ENCODE measurements at places on chromosomes 1 and 21.

DNA sequence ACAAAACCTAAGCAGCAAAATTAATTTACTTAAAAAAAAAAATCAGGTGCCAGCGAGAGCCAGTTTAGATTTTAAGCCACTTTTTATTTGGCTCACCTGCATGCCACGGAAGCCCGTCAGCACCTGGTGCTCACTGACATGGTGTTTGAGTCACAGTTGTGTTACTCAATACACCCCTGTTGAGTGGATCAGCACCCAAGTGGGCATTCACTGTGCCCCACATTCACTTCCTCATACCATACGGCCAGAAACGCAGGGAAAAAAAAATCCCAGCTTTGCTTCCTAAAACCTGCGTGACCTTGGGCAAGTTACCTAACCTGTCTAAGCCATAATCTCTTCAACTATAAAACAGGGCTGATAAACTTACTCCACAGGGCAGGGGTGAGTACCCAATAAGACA is 42.8 kb upstream of the SIM2 start:
- DNase-seq: no peak

GRCh38 chr1:158035976-158036583 is 42.6 kb downstream of the KIRREL1 start:
- DNase-seq: no peak

- no peak for DNase-seq
Observed at GRCh38 chr1:115680730-115681111, 39.0 kb downstream of the VANGL1 start.

DNA sequence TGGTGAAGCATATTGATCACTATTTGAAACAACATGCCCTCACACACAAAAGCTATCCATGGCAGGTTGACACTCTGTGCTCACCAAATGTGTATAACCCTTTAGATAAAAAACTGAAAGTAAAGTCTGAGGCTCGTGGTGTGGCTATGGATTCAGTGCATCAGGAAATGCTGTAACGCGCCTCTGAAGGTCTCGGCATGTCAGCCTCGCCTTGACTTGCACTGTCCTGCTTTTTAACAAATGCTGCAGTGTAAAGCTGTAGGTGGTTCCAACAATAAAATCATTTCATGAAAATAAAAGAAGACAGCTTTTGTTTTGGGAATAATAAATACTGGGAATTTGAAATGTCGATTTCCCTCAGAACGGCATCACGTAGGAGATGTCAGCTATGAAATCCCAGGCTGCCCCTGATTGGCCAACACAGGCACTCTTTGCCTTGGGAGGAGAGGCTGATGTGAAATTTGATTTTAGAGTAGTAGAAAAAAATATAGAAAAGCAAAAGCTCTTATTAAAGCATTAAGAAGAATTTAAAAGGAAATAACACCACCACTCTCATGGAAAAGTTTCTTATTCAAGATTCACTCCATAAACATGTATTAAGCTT is 168.2 kb downstream of the DSCAM start:
- no peak for DNase-seq

GRCh38 chr1:22806584-22806983 is 95.9 kb downstream of the EPHB2 start:
- DNase-seq: peak; percentile 86

DNA sequence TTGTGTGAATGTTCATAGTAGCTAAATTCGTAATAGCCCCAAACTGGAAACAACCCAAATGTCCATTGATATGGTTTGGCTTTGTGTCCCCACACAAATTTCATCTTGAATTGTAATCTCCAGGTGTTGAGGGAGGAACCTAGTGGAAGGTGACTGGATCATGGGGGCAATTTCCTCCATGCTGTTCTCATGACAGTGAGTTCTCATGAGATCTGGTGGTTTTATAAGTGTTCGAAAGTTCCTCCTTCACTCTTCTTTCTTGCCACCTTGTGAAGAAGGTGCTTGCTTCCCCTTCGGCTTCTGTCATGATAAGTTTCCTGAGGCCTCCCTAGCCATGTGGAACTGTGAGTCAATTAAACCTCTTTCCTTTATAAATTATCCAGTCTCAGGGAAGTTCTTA is 11.3 kb downstream of the UBE2G2 start:
- no peak for DNase-seq

- DNase-seq: peak; percentile 83
Observed at GRCh38 chr1:56915960-56916359, 49.9 kb downstream of the C8B start.

GRCh38 chr1:4265836-4266235 is 365.8 kb upstream of the C1orf174 start:
- DNase-seq: no peak

DNA sequence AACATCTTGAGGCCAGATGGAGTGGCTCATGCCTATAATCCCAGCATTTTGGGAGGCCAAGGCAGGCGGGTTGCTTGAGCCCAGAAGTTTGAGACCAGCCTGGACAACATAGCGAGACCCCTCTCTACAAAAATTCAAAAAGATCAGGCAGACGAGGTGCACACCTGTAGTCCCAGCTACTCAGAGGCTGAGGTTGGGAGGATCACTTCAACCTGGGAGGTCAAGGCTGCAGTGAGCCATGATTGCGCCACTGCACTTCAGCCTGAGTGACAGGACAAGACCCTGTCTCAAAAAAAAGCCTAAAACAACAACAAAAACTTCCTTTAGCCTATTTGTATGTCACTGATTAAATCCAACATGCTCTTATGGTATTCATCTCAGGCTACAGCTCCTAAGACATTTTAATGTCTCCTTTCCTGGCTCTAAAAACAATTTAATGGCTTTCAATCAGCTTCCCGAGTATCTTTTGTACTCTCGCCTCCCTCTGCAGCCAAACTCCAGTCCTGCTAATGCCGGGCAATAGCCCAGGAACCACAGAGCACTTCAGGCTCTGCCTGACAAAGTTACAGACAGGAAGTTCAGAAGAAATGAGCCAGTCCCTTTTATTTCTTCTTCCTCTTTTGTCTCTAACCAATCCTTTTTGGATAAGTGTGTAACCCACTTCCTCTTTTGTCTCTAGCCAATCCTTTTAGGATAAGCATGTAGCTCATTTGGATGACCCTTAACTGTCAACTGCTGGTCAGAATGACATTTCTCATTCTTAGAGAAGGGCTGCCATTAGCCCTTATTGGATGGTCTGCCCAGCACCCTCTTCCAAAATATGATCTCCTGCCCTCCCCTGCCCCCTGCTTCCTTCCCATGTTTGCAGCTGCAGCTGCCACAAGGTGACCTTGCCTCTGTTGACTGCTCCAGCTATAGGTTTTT is 6.6 kb upstream of the DOP1B start:
- no peak for DNase-seq

DNA sequence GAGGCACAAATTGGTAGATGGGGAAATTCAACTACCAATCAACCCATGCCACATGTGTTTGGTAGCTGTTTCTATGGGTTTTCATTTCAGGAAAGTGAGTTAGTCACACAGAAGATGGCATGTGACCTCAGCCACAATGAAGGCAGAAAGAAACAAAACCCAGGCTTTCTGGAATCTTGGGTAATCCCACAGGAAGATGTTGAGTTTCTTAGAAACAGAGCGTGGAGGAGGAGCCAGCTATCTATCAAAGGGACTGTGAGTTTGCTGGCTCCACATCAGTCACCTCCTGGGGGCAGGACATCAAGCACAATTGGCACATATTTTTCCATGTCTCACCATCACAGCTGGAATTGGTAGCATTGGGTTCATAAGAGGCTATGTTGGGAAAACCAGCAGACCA is 188.9 kb upstream of the PLXNA2 start:
- no peak for DNase-seq

- DNase-seq: no peak
Observed at GRCh38 chr1:99843760-99844159, 6.4 kb upstream of the AGL start.

DNA sequence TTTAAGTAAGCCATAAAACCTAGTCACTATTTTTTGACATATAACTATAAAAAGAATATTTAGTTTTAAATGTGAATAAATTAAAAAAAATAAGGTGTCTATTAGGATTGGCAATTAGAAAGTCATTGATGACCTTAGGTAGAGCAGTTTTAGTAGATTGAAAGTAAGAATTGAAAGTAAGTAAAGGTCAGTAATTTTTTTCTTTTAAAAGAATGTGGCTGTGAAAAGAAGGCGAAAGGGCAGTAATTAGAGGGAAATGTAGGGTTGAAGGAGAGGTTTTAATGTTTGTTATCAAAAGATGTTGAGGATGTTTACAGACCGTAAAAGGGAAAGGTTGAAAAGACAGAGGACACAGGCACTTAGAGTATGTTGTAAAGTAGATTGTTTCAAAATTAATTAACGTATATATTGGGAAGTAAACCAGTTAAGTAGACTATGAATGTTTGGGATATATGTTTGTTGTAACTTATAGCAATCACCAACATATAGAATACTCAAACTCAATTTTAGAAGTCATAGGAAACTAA is 41.0 kb downstream of the ZFYVE9 start:
- no peak for DNase-seq

DNA sequence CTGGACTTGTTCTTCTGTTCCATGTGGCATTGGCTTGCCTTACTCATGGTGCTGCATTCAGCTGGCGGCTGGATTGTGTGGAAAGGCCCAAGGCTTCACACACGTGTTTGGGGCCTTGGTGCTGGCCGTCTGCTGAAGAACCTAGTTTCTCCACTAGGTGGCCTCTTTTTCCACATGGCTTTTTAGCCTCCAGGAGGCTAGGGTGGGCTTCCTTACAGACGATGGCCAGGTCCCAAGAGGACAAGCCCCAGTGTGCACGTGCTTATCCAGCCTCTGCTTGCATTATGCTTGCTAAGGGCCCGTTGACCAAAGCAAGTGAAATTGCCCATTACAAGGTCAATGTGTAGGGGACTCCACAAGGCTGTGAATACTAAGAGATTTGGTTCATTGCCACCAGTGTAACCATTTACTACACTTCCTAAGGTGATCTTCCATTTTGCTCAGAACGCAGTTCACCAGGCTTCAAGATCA is 47.5 kb upstream of the FOXO6 start:
- no peak for DNase-seq

GRCh38 chr1:221294242-221294641 is 415.0 kb downstream of the HLX start:
- no peak for DNase-seq

DNA sequence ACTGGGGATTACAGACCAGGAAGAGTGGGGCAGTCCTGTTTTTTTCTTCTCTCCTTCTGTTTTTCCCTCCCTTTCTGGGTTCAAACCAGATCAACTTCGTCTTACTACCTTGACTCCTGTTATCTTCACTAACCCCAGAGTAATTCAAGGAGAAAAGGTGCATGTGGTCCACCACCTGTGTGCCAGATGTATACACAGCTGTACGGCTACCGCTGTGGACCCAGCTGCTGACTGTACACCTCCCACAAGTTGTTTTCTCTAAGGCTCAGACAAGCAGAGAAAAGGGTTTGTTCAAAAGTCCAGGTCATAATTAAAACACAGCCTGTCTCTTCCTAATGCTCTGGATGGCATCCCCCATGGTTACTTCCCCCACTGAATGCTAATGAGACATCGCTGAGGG is 102.1 kb downstream of the LMX1A start:
- DNase-seq: peak; percentile 56

GRCh38 chr1:63612564-63612963 is 19.4 kb downstream of the PGM1 start:
- DNase-seq: no peak

- no peak for DNase-seq
Observed at GRCh38 chr1:6580593-6581409, 1.0 kb downstream of the ZBTB48 start.

GRCh38 chr21:25551569-25551968 is 55.7 kb downstream of the MRPL39 start:
- no peak for DNase-seq

- DNase-seq: no peak
Observed at GRCh38 chr1:34532113-34532512, 222.7 kb upstream of the GJB5 start.

DNA sequence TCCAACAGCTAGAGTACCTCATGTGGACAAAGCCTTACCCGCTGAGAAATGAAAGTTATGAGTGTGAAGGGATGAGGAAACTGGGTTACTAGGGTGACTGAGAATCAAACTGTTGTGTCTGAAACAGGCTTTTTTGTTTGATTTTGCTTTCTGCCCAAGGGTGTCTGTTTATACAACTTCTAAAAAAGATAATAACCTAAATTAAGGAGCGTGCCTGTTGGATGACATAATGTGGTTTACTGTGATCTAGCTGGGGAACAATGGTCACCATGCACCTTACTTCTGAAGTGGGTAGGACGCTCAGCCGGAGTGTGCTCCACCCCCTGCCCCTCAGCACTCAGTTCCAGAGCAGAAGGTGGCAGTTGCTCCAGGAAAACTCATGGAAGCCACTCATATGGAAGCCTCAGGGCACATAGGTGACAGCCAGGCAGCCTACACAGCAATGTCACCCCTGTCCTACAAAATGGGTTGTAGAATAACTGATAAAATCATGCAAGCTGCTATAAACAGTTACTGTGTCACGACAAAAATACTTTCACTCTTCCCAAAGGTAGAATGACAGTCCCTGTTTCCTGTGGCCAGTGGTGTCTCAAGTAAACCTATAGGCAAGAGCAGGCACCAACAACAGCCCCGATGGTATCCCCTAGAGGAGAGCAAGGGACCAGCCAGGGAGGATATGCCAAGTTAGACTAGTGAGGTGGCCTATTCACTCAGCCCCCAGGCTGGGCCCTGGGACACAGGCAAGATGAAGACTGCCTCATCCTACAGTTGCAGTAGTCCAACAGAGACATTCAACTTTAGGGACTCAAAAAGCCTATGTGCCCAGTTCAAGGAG is 29.3 kb downstream of the SIPA1L2 start:
- peak; percentile 27 for DNase-seq

- no peak for DNase-seq
Observed at GRCh38 chr1:89721351-89721750, 88.4 kb downstream of the LRRC8C start.

DNA sequence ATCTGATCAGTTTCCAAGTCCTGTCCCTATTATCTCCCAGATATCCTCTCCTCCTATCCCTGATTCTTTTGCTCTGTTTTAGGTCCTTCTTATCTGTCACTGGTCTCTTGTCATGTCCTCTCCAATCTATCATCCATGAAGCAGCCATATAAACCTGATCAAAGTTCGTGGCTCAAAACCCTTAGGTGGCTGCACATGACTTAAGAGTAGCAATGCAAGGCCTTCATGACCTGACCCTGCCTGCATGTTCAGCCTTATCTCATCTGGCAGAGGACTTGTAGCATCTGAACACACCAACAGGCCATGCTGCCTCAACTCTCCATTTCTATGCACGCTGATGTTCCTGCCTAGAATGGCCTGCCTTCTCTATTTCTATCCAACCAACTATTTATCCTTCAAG is 65.2 kb downstream of the NOS1AP start:
- no peak for DNase-seq

GRCh38 chr1:70874818-70875217 is 172.8 kb downstream of the PTGER3 start:
- DNase-seq: no peak

DNA sequence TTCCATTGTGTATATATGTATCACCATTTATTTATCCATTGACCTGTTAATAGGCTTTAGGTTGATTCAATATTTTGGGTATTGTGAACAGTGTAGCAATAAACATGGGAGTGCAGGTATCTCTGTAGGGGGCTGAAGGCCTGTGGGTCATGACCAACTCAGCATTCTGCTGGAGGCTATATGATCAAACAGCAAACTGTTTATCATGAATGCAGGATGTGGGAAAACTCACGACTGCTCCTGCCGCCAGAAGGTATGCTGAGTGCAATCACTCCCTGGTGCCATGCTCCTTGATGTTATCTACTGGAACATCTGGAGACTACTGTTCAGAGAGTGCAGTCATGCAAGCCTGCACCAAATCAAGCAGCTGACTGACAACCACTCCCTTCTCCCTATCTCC is 275.2 kb downstream of the COL11A1 start:
- DNase-seq: no peak

GRCh38 chr1:169107603-169108208 is 1.2 kb downstream of the ATP1B1 start:
- DNase-seq: peak; percentile 34

Measured in NCI-H1417 (cell line).